Hematopoietic multipotent progenitor cell treated with erythropoietin and hydrocortisone succinate and interleukin-3 and kit ligand, for 15 days (in vitro differentiated cells): ENCODE measurements at places on chromosomes 16 and 17.

DNA sequence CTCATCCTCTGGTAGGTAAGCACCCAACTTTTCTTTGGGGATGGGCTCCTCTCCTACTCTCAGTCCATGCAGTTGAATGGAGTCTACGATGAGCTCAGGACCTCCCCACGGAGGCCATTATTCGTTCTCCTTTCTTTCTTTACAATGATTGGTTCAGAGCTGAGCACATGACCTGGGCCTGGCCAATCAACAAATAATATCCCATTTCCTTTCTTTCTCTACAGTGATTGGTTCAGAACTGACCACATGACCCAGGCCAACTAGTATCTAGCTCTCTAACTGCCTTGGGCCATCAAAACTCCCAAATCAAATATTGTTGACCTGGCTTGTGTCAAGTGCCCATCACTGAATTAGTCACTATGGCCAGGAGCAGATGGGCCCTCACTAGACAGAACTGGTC is 129.2 kb downstream of the USP31 start:
- no peak for DNase-seq

DNA sequence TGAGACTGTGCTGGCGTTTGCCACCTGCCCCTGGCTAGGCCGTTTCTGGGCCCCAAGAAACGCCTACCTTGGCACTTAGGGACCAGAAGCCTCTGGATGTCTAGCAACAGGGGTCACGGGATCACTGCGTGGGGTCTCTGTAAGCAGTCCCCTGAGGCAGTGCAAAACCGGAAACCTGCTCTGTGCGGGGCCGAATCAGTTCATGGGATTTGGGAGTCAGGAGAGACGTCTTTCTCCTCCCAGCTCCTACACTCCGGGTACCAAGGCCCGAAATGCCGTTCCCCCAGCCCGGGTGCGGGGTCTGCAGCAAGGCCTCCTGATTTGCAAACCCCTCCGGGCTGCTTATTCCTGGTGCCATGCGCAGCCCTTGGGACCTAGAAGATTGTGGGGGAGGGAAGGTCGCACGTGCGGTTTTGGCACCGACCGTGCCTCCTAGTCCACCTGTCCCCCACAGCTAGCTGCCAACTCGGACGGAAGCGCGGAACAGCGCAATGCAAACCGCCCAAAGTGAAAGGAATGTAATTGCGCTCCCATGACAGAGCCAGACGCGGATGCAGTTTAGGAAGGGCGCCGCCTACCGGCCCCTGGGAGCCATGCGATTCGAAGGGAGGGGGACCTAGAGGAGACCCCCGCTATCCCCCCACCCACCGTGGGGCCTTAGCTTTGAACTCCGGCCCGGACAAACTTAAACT is 6.5 kb downstream of the IRX5 start:
- no peak for DNase-seq

DNA sequence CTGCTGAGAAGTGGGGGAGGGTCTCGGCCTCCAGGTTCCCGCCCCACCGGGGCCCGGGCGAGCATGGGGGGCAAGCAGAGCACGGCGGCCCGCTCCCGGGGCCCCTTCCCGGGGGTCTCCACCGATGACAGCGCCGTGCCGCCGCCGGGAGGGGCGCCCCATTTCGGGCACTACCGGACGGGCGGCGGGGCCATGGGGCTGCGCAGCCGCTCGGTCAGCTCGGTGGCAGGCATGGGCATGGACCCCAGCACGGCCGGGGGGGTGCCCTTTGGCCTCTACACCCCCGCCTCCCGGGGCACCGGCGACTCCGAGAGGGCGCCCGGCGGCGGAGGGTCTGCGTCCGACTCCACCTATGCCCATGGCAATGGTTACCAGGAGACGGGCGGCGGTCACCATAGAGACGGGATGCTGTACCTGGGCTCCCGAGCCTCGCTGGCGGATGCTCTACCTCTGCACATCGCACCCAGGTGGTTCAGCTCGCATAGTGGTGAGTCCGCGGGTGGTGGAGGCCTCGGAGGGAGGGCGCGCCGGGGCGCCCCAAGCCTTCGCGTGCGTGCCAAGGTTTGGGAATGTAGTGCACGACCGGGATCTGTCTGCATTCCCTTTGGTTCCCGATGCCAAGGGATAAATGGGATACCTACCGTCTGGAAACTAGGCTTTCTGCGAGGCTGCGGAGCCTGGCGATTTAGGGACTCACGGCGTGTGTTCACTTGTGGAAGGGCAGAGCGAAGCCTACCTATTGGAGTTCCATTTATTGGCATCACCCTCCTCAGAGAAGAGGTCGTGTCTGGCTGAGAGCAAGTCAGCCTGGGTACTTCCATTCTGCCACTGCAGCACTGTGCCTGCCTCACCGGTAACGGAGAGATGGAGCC is 1.0 kb downstream of the ZNRF1 start:
- DNase-seq: peak; percentile 38

DNA sequence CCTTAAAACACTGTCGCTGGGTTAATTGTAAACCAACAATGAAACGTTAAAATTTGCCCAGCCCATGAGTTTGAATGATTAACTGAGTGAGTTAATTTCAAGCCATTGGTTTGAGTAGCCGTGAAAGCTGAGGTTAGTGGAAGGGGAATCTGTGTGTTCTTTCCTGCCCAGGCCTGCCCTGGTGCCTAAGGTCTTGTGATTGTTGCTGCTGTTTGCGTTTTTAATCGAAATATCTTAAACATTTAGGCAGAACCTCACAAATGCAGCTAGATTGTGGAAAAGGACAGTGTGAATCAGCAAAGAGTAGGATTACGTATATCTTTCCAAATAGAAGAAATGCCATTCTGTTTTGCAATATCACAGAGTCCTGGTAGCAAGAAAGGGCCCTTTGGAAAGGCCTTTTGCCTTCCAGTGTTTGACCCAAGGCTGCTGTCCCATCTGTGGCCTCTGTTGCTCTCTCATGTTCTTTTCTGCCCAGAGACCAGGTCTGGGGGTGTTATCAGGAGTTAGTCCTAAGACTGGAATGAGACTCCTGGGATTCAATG is 113.8 kb downstream of the MSI2 start:
- no peak for DNase-seq

- no peak for DNase-seq
These were observed 12.8 kb downstream of the SLC6A2 start for GRCh38 chr16:55668340-55669281.

- no peak for DNase-seq
These were observed 15.0 kb downstream of the SKA2 start for GRCh38 chr17:59139939-59140338.

DNA sequence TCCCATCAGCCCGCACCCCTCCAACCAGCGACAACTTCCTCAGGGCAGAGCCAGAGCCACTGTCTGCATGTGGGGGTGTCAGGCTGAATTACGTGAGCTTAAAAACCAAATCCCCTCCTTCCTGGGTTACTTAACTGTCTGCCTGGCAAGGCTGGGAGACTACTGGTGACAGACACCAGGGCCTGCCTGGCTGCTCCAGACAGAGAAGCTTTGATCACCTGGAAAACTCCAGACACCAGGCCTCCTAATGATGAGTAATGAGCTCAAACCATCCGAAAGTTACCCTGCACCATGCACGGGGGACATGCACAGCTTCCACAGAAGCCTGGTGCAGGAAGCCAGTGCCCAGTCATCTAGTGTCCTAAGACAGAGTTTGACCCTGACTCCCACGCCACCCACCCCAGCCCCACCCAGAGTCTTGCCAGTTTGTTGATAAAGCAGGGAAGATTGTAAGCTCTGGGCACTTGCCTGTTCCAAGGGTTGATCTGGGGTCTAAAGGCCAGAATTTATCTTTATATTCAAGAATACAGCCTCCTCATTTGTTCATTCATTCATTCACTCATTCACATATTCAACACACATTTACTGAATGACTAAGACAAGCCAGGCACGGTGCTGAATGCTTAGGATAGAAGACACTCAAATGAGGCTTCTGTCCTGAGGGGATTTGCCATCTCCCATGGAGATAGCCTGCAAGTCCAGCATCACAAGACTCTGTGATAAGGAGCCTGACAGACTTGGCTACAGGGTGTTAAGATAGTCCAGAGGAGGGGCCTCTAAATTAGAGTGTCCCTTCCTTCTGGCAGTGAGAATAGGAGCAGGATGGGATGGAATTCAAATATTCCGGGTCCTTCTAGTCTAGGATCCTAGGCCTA is 7.2 kb upstream of the CCDC182 start:
- no peak for DNase-seq

DNA sequence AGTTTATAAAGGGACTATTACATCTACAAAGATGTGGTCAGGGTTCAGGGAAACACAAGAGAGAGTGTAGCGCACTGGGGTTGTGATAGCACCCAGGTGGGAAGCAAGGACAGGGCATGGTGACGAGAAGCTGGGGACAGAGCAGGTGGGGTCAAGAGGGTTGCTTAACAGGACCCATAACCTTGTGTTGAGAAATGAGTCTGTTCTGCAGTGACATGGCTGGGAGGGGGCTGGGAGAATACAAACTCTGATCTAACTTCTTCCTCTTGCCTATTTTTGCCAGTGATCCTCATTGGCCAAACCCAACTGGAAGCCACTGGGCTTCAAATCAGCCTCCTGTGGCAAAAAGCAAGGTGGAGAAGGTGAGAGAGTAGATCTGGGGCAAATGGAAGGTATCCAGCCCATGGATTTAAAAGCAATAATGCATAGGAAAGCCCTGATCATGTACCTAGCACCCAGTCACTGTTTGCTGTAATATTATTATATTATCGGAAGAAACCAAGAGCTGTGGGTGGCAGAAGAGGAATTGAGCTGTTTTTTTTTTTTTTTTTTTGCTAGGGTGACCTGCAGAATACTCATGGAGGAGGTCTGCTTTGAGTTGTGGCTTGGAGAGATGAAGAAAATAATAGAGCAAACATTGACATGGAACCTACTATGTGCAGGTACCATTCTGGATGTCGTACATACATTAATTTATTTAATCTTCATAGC is 76.9 kb upstream of the ZFHX3 start:
- no peak for DNase-seq

GRCh38 chr17:71262586-71262985 is 858.2 kb upstream of the SOX9 start:
- DNase-seq: no peak

- DNase-seq: no peak
These were observed 32.0 kb downstream of the SLC6A2 start for GRCh38 chr16:55687802-55688201.

DNA sequence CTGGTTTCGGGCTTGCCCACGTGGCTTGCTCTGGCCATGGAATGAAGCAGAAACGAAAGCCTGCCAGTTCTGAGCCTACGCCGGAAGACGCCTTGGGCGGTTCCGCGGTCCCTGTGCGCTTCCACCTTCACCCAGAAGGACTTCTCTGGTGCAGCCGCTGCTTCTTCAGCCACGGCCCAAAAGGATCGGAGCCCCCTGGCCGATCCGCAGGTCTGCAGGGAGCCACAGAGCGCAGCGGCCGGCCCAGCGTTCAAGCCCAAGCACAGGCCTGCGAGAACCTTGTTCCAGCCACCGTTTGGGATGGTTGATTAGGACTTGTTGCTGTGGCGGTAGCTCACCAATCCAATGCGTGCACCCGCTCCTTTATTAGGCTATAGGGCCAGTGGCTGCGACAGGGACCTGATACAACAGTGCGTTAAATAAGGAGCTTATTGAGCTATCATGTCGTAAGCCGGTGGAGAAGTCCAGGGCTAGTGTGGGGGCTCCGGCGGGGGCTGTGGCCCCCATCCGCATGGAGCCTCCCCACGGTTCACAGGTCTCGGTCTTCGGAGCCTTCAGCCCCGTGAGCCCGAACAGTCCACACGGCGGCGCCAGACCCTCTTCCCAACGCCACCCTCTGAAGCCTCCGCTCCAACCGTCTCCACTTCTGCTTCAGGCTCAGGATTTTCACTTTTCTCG is 10.2 kb upstream of the MPP2 start:
- no peak for DNase-seq

DNA sequence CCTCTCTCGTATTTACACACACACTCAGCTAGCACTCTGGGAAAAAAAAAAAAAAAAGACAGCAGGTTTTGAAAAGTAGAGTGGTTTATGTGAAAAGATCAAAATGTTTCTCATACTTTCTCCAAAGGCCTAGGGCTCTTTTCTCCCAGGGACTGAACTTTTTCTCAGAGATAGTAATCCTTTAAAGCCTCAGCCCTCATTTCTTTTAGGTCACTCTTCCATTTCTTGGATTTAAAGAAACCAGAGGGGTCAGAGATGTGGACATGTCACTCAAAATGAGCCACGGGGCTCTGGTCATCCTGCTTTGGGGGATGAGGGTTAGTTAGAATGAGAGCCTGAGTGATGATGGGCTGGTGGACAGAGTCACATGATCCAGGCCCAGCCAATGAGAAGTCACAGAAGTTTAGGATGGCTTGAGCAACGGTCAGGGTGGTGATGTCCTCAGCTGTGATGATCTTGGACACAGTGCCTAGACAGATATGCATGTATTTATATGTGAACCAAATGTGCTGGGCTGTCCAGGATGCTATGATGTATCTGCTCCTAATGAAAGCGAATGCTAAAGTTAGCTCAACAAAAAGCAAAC is 33.7 kb upstream of the AXIN2 start:
- no peak for DNase-seq

DNA sequence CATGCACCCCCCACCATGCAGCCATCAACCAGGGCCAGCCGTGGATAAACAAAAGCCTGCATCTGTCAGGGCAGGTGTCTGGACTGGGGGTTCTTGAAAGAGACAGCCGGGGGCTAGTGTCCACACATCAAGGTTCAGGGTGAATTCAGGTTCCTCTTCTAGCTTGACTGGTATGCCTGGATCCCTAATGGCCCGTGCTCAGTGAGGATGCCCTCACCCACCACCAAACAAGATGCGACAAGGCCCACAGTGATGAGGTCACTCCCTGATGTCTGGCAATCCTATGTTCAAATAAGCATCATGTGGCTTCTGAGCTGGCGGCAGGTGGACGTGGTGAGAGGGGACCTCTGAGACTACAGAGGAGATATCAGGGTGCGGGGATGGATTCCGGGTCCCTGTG is 64.6 kb downstream of the GOSR1 start:
- DNase-seq: no peak

DNA sequence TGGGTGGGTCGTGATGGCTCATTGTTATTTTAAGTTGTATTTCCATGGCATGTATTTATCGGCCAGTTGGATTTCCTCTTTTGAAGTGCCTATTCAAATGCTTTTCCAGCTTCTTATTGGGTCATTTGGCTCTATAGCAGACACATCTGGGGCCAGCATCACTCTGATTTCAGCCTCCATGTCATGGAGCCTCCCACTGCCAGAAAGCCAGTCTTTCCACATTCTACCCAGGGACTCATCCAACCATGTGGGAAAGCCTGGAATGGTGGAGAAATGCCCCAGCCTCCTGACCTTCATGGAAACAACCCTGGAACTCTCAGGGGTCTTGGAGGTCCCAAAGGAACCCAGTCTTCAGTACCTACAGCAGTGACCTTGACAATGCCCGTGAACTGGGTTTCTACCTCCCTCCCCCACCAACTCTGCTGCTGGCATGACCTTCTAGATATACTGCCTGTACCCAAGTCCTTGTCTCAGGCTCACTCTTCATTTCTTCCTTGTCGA is 33.8 kb upstream of the ADGRG1 start:
- DNase-seq: no peak

- DNase-seq: peak; percentile 64
These were observed 290.6 kb upstream of the CCL2 start for GRCh38 chr17:33964344-33964979.
